ENCODE measurements at places on chromosomes 7 and 10.

GRCh38 chr10:34116220-34116641 is 698.9 kb downstream of the PARD3 start:
- DNase-seq: no peak

DNA sequence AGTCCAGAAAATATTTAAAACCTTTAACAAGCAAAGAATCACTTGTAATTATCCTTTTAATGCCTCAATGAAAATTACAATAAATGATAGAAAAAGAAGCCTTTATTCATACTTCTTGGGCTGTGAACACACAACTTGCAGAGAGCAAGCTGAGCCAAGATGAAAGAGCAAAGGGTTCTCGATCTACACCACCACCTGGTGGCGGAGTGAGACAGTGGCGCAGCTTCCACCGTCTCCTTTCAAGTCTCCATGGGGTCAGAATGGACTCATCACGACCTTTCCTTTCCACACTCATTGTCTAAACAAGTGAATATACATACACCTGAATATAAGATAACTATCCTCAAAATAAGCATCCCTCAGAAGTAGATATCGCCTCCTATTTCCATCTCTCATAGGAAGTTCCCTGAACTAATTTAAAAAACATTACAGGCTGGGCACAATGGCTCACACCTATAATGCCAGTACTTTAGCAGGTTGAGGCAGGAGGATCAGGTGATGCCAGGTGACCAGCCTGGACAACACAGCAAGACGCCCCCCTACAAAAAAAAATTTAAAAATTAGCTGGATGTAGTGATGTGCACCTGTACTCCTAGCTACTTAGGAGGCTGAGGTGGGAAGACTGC is 40.7 kb downstream of the ATE1 start:
- DNase-seq: no peak

- DNase-seq: no peak
Measured at GRCh38 chr10:131676800-131677421, 223.9 kb upstream of the PPP2R2D start.

DNA sequence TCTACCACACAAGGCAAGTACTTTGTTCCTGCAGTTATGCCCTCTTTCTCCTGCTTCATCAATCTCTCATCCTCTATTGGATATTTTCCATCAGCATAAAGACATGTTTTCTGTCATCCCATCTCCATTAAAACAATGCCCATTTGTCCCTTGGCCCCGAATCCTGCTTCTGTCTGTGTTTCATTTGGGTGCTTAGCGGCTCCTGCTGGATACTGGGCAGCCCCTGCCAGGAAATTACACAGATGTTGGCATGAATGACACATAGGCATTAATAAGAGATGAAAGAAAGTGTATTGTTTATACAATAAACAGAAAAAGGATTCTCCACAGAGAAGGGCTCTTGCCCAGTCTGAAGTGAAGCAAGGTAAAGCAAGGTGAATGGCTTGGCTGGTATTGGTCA is 765.3 kb downstream of the REEP3 start:
- no peak for DNase-seq

- no peak for DNase-seq
Measured at GRCh38 chr10:98411768-98412167, 3.2 kb downstream of the PYROXD2 start.

DNA sequence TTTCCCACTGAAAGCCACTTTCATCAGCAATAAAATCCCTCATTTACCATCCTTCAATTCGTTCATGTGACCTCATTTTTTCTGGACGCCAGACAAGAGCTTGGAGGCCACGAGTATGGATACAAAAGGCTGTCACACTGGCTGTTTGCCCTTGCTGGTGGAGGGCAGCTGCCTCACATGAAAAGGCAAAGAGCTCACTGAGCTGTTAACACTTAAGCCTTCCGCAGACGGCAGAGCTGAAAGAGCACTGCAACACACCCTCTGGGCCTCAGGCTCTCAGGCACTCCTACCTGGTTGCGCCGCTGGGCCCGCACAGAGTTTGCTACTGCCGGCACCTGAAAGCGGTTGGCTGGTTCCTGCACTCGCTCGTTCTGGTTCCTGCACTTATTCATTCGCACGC is 193.5 kb downstream of the CFTR start:
- no peak for DNase-seq

GRCh38 chr7:66415659-66416265 is 210.6 kb downstream of the TPST1 start:
- DNase-seq: no peak

GRCh38 chr7:47799524-47799923 is 148.7 kb downstream of the PKD1L1 start:
- no peak for DNase-seq

DNA sequence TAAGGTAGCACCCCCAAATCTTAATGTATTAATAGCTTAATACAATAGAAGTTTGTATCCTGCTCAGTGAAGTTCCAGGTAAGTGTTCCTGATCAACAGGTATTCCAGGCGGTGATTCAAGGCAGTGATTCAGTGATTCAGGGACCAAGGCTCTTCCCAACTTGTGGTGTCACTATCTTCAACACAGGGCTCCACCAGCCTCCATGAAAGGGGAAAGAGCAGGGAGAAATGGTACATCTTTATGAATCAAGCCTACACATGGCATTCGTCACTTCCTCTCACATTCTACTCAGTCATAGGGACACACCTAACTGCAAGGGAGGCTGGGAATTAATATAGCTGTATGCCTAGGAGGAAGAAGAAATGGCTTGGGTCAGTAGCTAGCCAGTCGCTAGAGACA is 5.1 kb downstream of the GOLGA7B start:
- DNase-seq: no peak

DNA sequence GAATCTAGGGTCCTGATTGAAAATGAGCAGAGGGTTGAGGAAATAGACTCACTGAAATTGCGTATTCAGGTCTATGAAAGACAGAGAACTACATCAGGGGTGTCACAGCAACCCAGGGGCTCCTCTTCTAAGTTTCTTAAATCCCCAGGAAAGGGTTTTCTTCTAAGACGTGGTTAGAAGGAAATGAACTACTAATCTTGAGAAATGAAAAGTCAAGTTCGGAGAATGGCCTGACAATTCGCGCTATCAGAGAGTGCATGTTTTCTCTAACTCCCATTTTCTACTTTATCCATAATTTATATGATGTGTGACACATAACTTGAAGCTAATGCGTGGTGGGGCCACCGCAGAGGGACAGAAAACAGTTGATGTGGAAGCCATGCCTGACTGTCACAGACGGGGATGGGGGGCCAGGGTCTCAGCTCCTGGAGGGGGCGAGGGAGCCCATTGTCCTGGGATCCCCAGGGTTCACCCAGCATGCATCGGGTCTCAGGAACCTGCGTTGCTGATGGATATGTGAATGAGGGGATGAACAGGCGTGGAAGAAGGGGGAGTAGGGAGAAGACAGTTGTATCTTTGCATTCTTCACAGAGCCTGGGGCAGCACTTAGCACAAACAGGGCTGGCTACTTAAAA is 86.3 kb downstream of the PTPRE start:
- no peak for DNase-seq

GRCh38 chr7:50474382-50475160 is 24.4 kb upstream of the FIGNL1 start:
- no peak for DNase-seq

DNA sequence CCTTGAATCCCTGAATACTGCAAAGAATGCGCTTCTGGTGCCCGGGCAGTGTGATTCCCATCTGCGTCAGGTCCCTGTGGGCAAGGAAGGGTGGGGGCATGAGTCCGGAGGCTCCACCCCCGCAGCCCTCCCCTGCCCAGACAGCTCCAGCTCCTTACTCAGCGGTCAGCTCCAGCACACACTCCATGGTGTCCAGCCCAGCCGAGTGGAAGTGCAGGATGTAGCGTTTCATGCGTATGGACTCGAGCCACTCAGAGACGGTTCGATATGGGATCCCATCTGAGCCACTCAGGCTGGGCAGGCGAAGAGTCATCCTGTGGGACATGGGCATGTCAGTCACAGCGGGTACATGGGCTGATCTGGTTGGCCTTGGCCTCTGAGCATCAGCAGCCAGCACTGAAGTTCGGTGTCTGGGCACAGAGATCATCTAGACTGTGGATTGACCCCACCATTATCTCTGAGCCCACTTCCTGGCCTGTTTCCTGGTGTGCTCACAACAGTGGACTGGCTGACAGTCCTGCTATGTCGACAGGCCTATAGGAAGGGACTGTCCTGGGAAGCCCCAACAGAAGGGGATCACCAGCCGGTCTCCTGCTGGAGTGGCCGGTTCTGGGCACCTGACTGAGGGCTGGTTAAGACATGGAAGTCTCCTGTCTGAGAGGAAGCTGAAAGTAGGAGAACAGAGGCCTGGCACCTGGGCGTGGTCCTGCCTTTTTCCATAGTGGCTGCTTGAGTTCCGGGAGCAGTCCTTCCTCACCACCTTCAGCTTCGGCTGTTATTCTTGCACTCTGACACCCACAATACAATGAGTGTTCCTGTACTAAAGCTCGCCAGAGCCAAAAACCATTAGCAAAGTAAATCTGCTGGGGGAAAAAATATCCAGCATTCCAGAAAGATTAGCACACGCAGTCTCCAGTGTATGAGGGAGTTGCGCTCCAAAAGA is 10.6 kb downstream of the ZYX start:
- DNase-seq: no peak
